Keratinocyte (primary cell): ENCODE measurements at places on chromosomes 12 and 14. TPM values are rescaled to one million over a fixed set of nuclear protein-coding genes. Genes with fewer than 3 reads are reported as not detected.

Gene ABHD4
- 13.9 to 28.3 TPM (median 17.7 TPM) in 3 replicates for polyA plus RNA-seq

Gene SLC17A8
- polyA plus RNA-seq = not detected in 3 replicates

Gene LRRC10
- not detected in 3 replicates for polyA plus RNA-seq

Gene CLEC4D
- polyA plus RNA-seq = not detected in 3 replicates

Gene E2F7
- 3.9 to 10.0 TPM (median 9.9 TPM) in 3 replicates for polyA plus RNA-seq

Gene OVCH1
- polyA plus RNA-seq = 0.04 to 0.08 TPM in 2 of 3 replicates, not detected in the other

Gene RNASE2
- not detected in 3 replicates for polyA plus RNA-seq

Gene METAP2
- 51.0 to 103 TPM (median 68.4 TPM) in 3 replicates for polyA plus RNA-seq

Gene INHBC
- 0.04 TPM in 1 of 3 replicates, not detected in the others for polyA plus RNA-seq

Gene VPS37B
- polyA plus RNA-seq = 29.3 to 85.5 TPM (median 34.1 TPM) in 3 replicates

- no peak for DNase-seq
Measured at GRCh38 chr12:47097276-47097896, 17.6 kb upstream of the AMIGO2 start.

- DNase-seq = no peak
Measured at GRCh38 chr14:45252366-45253069, 484 bp downstream of the MIS18BP1 start.

DNA sequence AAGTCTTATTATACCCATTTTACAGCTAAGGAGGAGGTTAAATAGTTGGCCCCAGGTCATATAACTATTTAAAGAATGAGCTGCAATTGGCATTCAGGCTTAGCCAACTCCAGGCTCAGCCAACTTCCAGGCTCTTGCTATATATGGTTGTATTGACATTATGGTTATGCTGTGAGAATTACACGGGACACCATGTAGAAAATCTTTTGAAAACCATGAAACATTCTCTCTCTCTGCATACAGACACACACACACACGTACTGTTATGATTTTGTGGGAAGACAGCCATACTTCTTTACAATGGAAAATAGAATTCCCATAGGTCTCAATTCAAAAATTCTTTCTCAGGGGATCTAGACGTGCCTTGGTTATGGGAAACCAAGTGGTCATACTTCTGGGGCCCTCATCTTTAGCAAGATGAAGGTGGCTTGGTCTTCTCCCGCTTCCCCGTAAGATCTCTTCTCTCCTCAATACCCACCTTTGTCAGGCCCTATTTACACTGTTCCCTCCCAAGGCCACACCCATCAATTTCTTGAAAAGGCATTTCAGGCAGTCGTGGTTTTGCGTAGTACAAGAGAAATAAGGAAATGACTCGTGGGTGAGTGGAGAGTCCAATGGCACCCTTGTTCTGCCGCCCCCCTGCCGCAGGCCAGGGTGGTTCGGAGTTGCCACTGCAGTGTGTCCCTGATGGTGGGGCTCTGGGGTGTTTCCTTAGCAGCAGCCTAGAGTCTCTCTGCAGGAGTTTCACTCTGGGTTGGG lies 10.0 kb upstream of the GPRC5A start:
- no peak for DNase-seq

GRCh38 chr12:71585218-71585617 lies 78.4 kb downstream of the ZFC3H1 start:
- DNase-seq = no peak

GRCh38 chr12:1204581-1205121 lies 213.6 kb downstream of the ERC1 start:
- DNase-seq = no peak

GRCh38 chr14:60327447-60328331 lies 78.7 kb downstream of the PPM1A start:
- no peak for DNase-seq

DNA sequence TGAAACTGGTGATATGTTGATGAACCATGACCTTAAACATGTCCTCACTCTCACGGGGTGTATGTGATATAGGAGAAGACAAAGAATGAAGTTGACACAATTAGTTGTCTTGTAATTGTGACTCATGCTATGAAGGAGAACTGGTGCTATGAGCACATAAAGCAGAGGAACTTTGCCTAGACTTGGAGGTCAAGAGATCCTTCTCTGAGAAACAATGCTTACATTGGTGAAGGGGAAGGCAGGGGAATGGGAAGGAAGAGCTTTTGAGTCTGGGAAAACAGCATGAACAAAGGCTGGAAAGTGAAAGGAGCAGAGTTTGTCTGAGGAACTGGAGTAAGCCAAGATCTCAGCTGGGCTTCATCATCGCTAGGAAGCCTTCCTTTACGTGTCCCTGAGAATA lies 83.2 kb downstream of the MYRFL start:
- no peak for DNase-seq

DNA sequence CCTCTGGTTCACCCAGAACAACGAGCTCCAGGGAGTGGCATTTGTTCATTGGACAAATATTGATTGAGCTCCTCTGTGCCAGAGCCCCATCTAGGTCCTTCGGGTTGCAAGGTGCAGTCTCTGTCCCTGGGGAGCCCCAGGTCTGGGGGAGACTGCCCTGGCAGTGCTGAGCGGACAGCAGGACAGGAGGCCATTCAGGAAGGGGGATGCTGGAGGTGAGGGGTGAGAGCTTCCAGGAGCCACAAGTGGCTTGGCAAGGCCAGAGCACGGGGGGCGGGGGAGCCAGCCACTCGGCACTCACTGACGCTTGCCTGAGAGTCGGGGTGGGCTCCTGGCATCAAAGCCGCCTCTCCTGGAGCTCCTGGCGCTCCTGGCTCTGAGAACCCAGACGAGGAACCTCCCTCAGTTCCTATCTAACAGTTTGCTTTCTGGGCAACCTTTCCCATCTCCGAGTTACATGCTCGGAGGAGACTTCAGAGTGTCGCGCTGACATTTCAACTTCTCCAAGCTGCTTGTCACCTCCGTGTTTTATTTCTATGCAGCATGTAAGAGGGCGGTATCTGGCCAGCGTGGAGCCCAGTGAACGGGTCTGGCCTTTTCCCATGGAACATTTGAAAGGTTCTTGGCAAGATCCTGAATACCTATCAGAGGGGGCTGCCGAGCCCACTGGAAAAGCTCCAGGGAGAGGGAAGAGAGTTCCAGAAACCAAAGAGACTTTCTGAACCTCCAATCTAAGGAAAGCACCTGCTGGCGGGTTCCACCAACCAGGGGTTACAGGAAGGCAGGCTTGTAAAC lies 62.0 kb upstream of the BCL11B start:
- DNase-seq = no peak

- DNase-seq = peak; percentile 32
Measured at GRCh38 chr12:94561943-94562411, 88.4 kb downstream of the TMCC3 start.

DNA sequence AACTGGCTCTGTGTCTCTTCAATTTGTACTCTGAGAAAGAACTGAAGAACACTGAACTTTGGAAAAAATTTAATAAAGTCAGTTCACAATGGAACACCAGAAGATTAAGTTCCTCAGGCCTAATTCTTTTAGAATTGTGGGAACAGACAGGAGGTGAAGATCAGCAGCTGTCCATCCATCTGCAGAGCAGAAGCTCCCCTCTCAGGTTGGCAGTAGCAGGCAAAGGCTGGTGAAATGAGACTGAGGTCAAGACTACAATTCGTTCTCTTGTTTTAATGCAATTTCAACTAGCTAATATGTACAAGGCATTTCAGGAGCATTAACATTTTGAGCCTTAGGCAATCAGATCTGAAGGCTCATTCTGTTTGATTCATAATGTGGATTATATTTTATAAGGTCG lies 10.3 kb upstream of the TRHDE start:
- no peak for DNase-seq

GRCh38 chr12:28882444-28882843 lies 266.6 kb upstream of the FAR2 start:
- peak; percentile 66 for DNase-seq

DNA sequence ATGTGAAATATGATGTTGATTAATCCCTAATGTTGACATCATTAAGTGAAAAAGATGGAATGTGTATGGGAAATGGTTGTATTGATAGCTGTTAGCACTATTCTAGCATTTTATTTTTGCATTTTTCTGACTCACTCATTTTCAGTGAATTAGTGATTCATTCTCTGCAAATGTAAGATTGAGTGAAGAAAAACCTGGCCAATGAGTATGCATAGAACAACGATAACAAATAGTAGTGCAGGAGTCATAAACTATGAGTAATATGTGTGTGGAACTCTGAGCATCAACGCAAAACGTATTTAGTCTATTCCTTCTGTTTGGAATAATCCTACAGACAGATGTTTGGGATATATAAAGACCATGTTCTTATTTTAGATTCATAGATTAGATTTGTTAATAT lies 76.3 kb upstream of the RTL1 start:
- DNase-seq = no peak

GRCh38 chr14:93536945-93537344 lies 106.2 kb downstream of the UNC79 start:
- no peak for DNase-seq
